Thoracic aorta (tissue), 2 donors: ENCODE measurements at places on chromosomes 7 and 10.

GRCh38 chr7:12458520-12459131 is 55.0 kb upstream of the VWDE start:
- no peak for DNase-seq

DNA sequence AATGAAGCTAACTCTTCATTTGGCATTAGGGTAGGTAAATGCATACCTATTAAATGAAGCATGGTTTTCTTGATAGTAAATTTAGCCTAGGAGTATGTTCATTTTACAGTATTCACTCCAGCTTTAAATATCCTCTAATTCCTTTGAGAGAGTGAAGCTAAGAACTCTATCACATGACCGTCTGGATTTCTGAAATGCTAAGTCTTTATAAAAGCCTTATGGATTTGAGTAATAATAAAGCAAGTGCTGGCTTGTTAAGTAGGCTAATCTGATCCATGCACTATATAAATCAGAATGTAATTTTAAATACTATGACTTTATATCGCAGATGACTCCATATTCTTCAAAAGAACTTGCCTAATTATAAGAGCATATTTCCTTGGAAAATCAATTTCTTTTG is 64.8 kb downstream of the REEP3 start:
- DNase-seq: no peak

DNA sequence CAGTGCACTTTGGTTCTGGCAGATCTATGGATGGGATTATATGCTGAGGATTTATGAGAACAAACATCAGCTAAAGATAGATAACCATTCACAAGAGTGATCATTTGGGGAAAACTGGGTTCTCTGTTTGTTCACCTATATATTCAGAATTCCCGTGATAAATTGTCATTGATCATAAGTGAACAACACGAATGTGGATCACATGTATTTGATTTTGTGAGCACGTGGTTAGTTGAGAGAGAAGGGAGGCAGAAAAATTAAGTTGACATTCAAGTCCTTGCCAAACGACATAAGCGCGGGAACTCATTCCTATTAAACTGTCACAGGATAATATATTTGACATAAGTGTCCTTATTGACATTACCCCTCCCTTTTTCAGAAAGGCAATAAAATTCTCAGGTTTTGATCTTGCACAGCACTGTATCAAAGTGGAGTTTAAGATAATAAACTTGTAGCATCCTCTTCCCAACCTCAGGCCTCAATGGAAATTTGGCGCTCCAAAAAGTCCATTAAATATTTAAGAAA is 64.9 kb upstream of the MYO3A start:
- DNase-seq: no peak

DNA sequence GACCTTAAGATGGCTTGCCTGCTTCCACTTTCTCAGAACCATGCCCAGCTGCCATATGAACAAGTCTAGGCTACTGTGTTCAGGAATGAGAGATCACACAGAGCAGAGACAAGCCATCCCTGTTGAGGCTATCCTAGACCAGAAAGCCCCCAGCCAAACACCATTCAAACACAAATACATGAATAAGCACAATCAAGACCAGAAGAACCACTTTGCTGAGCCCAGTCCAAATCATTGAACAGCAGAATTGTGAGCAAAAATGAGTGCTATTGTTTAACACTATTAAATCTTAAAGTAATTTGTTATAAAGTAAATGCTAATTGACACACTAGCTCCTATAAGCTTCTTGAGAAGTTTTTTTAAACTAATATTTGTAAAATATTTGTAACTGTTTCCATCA is 79.0 kb upstream of the LYZL1 start:
- DNase-seq: no peak

GRCh38 chr10:78768041-78768835 is 300.5 kb upstream of the ZMIZ1 start:
- no peak for DNase-seq

DNA sequence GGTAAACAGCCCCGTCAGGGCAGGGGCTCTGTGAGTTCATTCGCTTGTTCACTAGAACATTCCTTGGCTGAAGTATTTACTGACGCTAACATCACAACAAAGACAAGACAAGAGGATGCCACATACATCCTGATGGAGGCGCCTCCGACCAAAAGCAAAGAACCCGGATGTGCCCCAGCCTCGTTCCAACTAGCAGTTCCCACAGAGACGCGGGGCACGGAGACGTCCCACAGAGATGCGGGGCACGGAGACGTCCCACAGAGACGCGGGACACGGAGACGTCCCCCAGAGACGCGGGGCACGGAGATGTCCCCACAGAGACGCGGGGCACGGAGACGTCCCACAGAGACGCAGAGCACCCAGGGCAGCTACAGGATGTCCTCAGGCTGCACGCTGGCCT is 35.4 kb upstream of the CFAP46 start:
- DNase-seq: no peak

- no peak for DNase-seq
Measured at GRCh38 chr10:120423431-120424197, 33.4 kb upstream of the PLPP4 start.

GRCh38 chr10:73032536-73032935 is 64.1 kb downstream of the P4HA1 start:
- DNase-seq: no peak

GRCh38 chr7:80319461-80319860 is 184.8 kb downstream of the GNAI1 start:
- no peak for DNase-seq

DNA sequence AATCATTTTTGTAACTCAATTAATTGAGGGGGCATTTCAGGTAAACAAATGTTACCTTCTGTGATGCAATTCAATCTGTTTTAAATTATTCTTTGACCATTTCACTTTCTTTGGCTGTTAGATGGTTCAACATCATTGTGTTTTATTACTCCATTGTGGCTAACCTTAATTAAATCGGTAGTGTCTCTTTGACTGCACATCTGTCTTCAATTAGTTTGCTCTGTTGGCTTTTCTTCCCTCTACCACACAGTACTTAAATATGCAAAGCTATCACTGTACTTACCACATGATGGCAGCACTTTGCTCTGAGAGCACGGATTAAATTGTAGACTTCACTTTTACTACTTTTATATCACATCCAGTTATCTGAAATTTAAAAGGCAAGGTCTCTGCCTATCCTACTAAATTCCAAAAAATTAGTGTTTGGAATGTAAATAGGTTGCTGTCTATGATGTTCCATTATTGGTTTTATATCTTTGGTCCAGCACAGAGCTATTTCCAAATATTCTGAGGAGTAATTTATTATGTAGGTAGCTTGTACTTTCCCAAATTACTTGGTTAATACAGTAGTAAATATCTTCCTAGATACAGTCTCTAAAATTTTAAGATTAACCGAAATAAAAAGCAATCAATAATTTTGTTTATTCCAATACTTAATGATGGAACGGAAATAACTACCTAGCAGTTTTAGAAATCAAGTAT is 352.0 kb downstream of the PCLO start:
- DNase-seq: no peak

- DNase-seq: no peak
Measured at GRCh38 chr10:6124666-6125065, 35.8 kb downstream of the RBM17 start.

DNA sequence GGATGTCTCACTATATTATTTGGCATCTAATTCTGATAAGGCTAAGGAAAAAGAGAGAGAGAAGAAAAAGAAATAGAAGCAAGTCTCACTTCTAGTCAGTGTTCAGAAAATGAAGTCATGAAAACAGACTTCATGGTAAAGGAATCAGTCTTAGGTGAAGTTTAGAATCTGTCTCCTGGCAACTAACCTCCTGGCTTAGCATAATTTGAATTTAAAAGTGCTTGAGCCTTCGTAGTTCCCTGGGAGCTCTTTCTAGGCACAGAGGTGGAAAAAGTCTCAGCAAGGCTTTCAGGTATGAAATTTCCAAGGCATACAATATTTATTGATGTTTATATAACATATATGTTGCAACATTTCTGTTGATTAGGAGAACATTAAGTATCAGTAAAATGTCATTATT is 10.4 kb downstream of the CHRM2 start:
- no peak for DNase-seq

- DNase-seq: no peak
Measured at GRCh38 chr10:97538411-97538810, 34.2 kb upstream of the ANKRD2 start.

DNA sequence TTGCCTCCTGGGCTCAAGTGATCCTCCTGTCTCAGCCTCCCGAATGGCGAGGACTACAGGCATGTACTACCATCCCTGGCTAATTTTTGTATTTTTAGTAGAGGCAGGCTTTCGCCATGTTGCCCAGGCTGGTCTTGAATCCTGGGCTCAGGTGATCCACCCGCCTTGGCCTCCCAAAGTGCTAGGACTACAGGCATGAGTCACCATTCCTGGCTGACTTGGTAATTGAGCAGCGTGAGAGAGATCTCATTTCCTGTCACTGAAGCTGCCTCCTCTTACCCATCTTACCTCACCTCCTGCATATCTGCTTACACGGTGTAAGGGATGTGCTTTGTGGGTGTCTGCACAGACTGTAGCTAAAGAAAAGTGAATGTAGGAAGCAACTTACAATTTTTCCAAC is 9.7 kb downstream of the IFIT3 start:
- no peak for DNase-seq

- no peak for DNase-seq
Measured at GRCh38 chr10:112765717-112766235, 184.3 kb upstream of the TCF7L2 start.

- no peak for DNase-seq
Measured at GRCh38 chr10:20686015-20686635, 211.0 kb downstream of the NEBL start.

GRCh38 chr7:34727464-34727995 is 69.5 kb downstream of the NPSR1 start:
- DNase-seq: no peak

GRCh38 chr7:45184326-45185027 is 26.9 kb downstream of the RAMP3 start:
- no peak for DNase-seq

DNA sequence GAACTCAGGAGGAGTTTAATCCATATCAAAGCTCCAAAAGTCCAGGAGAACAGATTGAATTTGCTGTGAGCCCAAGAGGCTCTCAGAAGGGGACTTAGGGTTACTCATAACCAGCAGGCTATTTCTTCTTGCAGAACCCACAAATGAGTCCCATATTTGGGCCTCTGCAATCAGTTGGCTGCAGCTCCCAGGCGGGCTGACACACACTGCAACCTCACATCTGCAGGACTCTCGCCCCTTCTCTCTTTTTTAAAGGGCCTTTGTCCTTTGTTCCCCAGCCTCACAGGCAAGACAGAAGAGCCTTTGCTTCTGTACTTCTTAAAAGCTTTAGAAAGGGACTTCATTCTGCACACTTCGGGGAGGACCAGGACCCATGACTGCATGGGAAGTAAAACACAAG is 26.7 kb downstream of the CREB3L2 start:
- no peak for DNase-seq

DNA sequence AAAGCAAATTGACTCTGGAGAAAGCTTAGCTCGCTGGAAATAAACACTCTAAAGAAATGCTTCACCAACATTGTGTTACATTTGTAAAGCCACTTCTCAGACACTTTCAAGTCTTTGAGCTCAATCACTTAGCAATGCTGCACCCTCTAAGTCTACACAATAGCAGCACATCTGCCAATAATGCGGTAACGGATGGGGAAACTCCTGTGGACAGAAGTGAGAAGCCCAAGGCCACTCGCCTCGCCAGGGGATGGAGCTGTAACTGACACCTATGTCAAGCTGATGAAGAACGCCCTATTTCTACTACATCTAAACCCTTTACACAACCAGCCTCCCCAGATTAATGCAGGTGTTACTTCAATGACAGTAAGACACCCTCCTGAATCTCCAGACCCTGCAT is 167.7 kb downstream of the SFMBT2 start:
- DNase-seq: no peak

- no peak for DNase-seq
Measured at GRCh38 chr7:105776986-105777910, 99.2 kb downstream of the ATXN7L1 start.

DNA sequence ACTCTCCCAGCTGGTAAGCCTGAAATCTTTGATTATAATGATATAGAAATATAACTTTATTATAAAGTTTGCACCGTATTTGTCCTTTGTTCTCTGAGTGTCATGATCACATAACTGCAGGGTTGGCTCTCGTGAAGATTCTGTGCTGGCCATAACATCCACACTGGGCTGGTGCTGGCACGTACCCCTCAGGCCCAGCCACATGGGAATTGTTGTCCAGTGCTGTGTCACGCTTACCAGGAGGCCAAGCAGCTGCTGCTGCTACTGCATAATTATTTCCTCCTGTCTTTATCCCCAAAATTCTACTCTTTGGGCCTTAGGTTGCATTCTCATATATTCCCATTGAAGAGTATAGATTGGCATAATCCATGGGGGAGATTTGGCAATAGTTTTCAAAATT is 20.8 kb upstream of the UCN3 start:
- DNase-seq: no peak

DNA sequence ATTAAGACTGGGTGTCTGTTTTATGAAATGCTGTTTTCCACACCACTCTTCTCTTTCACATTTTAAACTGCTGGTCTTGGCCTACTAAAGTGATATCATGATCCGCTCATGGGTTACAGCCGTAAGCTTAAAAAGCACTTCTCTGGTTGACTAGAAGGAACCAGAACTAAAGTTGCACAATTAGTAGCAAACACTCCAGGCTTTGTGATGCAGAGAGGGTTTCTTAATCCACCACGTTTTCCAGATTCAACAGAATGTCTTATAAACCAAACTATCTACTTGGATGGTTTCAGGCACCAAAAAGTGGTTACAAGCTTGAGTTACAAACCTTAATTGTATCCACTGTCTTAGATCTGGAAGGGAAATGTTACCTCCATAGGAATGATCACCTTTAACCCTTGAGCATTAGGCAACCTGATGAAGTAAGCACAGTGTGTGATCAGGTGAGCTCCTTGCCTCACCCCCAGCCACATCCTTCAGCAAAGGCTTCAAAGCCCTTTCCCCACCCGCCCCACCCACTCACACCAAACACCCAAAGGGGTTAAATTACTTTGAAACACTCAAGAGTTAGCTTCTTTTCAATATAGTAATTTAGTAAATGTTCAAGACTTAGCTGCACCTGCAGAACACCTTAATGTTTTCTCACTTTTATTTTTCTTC is 3.5 kb downstream of the ELMO1 start:
- DNase-seq: no peak

DNA sequence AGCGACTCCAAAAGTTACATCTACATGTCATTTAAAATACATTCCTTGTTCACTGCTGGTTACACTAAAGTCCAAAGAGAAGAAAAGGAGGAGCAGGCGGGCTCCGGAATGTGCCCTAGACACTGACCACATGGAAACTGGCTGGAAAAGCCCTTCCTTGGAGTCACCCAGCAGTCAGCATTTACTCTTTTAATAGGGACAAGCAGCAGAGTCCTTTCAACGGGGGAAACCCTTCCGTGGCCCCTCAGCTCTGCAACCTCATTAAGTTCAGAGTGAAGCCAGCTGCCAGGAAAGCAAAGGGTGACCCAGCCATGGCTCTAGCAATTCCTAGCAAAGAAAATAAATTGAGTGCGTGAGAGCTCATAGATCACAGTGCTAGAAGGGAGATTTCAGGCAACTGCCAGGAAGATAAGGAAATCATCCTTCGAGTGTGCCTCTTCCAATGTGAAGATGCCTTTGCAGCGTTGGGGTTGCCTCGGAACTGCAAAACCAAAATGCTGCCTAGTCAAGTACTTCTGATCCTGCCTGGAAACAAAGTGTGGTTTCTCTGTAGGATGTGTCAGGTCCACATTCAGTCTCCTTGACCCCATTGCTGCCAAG is 101.6 kb downstream of the SORBS1 start:
- no peak for DNase-seq

- DNase-seq: no peak
Measured at GRCh38 chr7:89559596-89559995, 594.7 kb upstream of the STEAP1 start.
